Thyroid gland (tissue), 4 donors: ENCODE measurements at places on chromosomes 1 and 21.
A peak's percentile ranks its signal among the peaks of the same experiment; 100 is the strongest.

GRCh38 chr1:208523007-208523406 is 278.8 kb upstream of the PLXNA2 start:
- DNase-seq: no peak

- peak; percentile 73 for DNase-seq
Observed at GRCh38 chr1:39733161-39733560, 5.5 kb upstream of the PPIE start.

- no peak for DNase-seq
Observed at GRCh38 chr1:185015631-185016030, 29.7 kb upstream of the RNF2 start.

DNA sequence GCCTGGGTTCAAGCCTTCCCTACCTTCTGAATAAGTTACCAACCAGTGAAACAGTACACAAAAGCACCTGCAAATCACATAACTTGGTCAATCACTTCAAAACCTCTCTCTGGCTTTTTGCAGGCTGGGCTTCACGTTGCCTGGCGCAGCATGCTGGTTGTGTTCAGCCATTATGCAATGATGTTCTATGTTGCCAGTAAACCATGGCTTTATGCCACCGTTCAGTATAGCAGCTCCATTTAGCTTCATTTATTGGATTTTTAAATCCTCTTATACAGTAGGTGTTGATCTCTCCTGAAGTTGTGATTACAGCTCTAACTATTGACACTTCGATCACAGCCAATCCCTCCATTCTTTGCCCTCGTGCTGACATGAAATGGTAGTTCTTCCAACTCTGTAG is 233.6 kb upstream of the PTBP2 start:
- no peak for DNase-seq

DNA sequence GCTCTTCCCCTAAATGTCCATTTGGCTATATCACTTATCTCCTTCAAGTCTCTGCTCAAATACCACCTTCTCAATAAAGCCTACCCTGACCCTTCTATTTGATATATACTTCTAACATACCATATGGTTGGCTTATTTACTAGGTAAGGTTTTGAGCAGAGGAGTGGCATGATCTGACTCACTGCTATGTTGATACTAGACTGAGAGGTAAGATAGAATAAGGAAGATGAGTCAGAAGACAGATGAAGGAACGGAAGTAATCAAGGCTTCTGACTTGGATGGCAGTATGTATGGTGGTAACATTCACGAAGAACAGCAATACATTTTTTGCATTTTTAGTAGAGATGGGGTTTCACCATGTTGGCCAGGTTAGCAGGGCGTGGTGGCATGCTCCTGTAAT is 4.8 kb upstream of the HRNR start:
- DNase-seq: no peak

- DNase-seq: no peak
Observed at GRCh38 chr1:242787968-242788367, 263.5 kb upstream of the PLD5 start.
